SK-N-SH treated with all-trans-retinoic acid at 6 μM for 48 hours (cell line): ENCODE measurements at places on chromosomes 2 and 18.

- no peak for ATAC-seq
Measured at GRCh38 chr2:197571627-197572271, 55.9 kb downstream of the MOB4 start.

DNA sequence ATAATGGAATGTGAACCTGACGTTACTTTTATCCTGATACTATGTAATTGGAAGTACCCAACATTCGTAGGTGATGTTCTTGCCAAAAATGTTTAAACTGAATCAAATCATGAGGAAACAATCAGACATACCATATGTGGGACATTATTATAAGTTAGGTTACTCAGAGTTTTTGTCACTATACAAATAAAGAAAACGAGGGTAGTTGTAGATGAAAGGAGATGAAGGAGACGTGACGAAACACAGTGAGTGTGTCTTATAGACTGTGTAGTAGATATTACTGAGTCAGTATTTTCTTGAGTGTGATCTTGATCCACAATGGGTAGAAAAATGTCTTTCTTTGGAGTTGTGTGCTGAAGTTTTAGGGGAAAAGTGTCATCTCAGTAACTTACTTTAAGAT, 176.8 kb downstream of the ZNF407 start:
- no peak for ATAC-seq

DNA sequence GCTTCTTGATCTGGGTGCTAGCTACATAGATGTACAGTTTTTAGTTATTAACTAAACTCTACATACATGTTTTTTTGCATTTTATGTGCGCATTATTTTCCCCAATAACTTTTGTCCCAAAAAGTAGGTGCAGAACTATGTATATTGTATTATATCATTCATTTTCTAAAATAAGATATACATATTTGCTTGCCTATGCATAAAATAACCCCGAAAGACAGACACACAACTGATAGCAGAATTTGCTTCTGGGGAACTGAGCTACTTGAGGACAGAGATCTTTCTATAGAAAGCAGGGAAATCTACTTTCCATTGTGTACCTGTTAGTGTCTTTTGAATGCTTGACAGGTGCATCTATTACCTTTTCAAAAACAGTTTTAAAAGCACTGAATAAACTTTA, 88.9 kb upstream of the SIX3 start:
- no peak for ATAC-seq

DNA sequence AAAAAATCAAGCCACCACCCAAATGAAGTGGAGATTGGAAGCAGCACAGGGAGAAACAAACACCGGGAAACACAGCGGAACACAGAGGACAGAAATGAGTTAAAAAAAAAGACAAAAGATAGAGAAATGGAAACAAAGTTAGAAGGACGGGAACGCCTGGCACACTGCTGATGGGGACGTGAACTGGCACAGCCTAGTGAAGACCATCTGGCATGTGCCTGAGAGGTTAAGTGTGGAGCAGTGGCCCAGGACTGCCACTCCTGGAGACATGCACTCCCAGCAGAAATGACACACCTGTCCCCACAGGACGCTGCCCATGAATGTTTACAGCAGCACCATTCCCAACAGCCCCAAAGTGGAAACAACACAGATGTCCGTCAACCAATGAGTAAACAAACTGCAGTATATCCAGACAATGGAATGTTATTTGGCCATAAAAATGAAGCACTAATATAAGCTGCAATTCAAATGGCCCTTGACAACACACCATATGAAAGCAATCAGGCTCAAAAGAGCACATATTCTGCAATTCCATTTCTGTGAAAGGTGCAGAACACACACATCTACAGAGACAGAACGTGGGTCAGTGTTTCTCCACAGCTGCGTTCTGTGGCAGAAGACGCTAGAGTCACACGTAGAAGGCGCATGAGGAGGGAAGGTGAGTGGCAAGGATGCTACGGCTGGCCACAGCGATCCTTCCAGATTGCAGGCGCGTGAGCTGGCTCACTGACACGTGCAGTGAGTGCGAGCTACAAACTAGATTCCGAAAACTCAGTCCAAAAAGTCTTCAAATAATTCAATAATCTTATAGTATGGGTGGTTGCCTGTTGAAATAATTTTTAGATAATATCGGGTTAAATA, 24.6 kb downstream of the THAP4 start:
- no peak for ATAC-seq

GRCh38 chr2:197827618-197828017, 23.2 kb downstream of the PLCL1 start:
- peak; percentile 94 for ATAC-seq

DNA sequence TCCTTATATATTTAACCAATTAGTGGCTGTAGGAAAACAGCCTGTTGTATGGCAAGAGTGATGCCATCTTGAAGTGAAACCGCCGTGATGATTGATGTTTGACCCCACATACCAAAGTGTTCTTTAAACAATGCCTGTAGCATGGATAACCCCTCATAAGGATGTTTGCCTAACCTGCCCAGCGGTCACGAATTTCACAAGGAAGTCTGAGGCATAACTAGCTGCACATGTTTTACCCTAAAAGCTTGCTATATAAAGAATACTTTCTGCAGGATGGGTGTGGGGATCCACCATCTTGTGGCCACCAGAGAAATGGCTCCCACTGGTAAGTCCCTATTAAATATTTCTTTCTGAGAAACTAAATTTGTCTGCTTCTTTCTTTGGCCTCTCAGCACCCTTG, 68.7 kb downstream of the ZDBF2 start:
- no peak for ATAC-seq

DNA sequence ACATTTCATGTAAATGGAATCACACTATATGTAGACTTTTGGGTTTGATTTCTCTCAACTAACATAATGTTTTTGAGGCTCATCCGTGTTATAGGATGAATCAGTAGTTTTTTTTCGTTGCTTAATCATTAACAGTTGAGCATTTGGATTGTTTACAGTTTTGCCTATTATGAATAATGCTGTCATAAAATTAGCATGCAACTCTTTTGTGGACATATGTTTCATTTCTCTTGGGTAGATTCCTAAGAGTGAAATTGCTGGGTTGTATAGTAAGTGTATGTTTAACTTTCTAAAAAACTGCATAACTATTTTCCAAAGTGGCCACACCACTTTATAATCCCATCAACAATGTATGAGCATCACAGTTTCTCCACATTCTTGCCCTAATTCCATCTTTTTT, 7.7 kb upstream of the RHBDD1 start:
- ATAC-seq, result no peak

DNA sequence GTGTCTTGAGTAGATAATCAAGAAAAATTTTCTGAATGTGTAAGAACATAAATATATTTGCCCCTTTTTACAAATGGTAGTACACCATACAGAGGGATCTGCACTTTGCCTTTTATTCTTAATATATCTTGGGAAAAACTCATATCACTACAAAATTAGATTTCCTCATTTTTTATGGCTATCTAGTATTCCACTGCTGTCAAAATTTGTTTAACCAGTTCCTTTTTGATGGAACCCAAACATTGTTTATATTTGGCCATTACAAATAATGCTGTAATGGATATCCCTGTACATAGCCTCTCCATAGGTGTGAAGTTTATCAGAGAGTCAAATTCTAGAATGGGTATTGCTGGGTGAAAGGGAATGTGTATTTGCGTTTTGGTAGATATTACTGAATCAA, 243.1 kb downstream of the AGPS start:
- no peak for ATAC-seq
